Glutamatergic neuron (in vitro differentiated cells): ENCODE measurements at places on chromosomes 1 and 21.

- no peak for DNase-seq
Observed at GRCh38 chr1:200512191-200512590, 102.4 kb upstream of the ZNF281 start.

DNA sequence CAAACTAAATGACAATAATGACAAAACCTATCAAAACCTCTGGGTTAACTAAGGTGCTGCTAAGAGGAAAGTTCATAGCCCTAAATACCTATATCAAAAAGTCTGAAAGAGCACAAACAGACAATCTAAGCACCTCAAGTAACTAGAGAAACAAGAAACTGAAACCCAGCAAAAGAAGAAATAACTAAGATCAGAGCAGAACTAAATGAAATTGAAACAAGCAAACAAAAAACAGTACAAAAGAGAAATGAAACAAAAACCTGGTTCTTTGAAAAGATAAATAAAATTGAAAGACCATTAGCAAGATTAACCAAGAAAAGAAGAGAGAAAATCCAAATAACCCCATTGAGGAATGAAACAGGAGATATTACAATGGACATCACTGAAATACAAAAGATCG is 44.8 kb upstream of the KIAA0040 start:
- no peak for DNase-seq

GRCh38 chr1:22328331-22329147 is 123.1 kb upstream of the ZBTB40 start:
- DNase-seq, result no peak

GRCh38 chr1:156149374-156150332 is 3.7 kb upstream of the SEMA4A start:
- DNase-seq, result no peak

DNA sequence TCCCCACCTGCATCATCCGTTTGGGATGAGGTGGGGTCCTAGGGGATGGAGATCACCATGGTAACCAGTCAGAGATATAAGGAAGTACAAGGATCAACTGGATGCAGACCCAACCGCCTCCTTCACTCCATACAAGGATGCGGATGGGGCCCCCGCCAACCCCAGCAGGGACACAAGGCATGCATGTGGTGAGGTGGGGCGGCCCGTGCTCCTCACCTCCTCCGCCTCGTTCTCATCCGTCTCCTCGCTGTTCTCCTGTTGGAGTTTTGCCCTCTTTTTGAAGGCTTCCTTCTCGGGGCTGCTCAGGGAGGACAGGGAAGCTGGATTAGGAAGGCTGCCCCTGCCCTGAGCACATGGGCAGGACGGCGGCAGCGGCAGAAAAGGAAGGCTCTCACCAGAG is 23.8 kb downstream of the KIF21B start:
- no peak for DNase-seq

DNA sequence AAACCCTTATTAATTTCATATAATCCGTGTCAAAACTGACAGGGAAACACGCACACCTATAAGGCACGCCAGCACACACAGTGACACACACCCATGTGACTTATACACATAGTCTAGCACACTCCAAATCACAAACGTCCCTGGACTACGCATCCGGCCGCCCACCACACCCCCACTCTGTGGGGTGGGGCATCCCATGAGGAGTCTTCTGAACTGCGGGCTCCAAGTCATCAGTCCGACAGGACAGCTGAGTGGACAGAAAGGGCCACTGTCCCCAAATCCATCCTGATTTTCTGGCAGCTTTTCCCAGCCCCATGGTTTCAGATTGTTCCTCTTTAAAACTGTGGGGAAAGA is 829 bp downstream of the PEA15 start:
- DNase-seq, result no peak

- no peak for DNase-seq
Observed at GRCh38 chr1:59052166-59052590, 244.7 kb upstream of the FGGY start.

GRCh38 chr1:48560116-48560515 is 88.1 kb upstream of the SPATA6 start:
- no peak for DNase-seq

- no peak for DNase-seq
Observed at GRCh38 chr1:161218301-161219077, 3.4 kb downstream of the FCER1G start.

GRCh38 chr1:33381977-33382376 is 48.9 kb downstream of the PHC2 start:
- DNase-seq, result no peak
